Stromal cell of bone marrow (primary cell): ENCODE measurements at places on chromosomes 3 and 15.

DNA sequence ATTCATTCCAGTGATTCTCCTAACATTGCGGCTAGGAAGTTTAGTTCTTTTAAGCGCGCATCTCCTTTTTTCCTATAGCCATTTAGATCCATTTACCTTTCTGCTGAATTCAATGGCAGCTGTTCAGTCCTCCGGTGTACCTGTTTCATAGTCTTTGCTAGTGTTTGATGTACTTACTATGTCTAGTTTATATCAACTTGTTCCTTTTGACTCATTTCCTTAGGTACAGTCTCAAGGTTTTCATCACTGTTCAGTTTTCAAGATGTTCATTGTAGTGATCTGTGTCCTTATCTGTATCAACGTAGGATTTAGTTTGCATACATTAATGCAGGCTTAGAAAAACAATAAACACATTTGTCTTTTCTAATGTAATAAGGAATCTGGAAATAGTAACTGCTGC, 59.0 kb upstream of the MBNL1 start:
- no peak for DNase-seq

GRCh38 chr3:181712553-181713279, 991 bp downstream of the SOX2 start:
- no peak for DNase-seq

DNA sequence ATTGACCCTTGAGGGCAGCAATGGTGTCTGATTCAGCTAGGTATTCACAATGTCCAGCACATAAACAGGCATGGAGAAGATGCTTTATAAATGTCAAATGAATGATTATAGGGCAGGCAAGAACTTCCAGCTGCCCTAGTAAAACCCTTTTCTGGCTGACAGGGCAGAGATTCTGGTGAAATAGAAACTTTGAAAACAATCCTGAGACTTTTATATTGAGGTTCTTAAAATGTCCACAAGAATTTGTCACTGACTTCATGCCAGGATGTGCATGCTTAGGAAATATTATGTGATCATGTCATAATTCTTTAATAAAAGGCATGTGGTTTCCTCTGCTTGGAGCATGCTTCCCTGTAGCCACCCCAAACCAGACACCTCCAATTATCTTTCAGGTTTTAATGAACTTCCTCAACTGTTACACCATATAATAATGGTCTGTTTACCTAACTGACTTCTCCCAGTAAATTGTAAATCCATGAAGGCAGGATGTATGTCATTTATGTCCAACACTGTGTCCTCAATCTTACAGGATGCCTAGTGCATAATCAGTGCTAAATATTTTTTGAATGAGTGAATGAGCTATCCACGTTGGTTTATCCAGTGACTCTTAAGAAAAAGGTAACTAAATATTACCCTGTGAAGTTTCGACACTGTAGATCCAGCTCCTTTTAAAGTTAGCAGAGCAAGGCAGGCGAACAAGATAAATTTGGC, 43.4 kb upstream of the CLRN1 start:
- DNase-seq = peak; percentile 45

DNA sequence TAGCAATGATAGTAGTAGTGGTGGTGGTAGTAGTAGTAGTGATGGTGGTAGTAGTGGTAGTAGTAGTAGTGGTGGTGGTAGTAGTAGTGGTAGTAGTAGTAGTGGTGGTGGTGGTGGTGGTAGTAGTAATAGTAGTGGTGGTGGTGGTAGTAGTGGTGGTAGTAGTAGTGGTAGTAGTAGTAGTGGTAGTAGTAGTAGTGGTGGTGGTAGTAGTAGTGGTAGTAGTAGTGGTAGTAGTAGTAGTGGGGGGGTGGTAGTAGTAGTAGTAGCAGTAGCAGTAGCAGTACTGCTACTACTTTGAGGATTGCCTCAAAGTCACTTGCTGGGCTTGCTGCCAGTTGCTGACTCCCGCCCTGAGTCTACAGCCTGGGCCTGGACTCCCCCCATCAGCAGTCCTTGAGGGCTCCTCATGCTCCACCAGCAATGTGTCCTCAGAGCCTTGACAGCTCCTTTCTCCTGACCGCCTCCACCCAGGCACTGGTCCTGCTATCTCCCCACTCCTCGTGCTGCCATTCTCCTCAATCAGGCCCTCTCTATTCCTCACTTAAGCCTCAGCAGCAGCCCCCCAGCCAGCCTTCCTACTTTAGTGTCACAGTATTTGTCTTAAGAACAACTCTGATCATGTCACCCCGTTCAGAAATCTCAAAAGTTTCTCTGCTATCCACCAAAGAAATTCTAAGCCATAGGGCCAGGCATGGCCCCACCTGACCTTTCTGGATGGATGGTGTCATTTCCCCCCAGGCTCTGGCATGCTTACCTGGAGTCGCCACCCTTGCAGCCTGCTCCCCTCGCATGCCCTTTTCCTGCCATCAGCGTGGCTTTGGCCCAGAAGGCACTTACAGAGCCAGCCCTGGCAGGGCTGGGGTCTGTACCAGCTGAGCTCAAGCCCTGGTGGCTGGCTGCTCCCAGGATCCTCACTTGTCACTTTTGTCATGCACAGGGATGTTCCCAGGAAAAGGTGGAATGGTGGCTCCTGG, 45.6 kb downstream of the DLEC1 start:
- peak; percentile 5 for DNase-seq

- no peak for DNase-seq
Observed at GRCh38 chr3:14227856-14228255, 49.2 kb downstream of the LSM3 start.

DNA sequence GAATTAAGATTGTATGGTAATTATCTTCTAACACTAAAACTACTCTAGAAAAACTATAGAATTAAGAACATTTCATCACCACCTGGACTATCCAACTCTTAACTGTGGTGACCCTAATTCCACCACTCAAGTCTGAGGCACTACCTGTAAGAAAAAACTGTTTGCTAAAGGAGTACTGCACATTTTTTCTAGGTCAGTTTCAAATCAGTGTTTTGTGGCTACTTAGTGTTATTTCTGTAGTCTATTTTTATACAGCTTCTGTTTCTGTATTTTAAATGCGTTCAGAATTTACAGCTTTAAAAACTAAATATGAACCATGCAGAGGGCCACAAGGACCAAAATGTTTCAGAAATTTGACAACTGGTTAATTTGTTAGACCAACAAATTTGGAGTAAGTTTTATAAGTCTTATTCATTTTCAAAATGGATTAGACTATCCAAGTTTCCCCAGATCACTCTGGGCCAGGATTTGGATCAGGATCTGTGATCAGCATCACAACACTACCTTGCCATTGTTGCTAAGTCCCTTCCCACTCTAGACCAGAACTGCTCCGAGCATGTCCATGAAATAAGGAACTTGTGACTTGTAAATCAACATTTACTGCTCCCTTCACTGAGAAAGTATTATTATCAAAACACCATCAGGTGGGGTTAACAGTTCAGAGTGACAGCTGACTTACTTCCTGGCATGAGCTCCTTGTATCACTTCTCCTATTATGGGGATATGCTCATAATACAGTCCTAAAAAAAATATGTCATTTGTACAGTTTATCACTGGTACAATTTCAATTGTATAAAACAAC, 8.6 kb downstream of the GLT8D1 start:
- no peak for DNase-seq

DNA sequence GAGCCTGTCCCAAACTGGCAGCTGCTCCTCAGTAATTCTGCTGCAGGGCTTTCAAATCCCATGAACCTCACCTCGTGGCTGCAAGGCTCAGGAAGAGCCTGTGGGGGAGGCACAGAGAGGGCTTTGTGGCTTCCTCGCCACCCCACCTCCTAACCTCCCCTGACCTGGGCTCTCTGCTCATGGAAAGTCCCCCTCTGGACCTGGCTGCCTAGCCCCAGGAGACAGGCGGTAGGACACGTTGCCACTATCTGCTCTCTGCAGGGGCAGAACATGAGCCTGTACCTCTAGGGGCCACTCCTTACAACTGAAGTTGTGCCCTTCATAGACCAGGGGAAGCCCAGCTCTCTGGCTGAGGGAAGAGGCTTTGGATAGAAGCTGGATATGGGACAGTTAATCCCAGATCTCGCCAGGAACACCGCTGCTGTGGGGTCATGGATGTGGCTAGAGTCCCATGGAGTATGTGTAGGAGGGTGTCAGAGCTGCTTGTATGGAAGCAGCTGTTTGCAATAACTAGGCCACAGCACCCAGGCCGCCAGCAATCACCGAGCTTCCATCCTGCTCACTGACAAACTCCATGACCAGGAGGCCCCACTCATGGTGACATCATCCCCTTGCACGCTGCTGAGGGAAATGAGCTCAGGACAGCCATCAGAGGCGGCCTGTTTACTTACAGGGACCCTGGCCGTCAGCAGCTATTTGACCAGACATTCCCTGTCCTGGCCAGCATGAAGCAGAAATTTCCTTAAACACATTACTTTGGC, 34.0 kb upstream of the CILP start:
- no peak for DNase-seq

- no peak for DNase-seq
Observed at GRCh38 chr3:51678641-51679040, 7.6 kb downstream of the TEX264 start.

DNA sequence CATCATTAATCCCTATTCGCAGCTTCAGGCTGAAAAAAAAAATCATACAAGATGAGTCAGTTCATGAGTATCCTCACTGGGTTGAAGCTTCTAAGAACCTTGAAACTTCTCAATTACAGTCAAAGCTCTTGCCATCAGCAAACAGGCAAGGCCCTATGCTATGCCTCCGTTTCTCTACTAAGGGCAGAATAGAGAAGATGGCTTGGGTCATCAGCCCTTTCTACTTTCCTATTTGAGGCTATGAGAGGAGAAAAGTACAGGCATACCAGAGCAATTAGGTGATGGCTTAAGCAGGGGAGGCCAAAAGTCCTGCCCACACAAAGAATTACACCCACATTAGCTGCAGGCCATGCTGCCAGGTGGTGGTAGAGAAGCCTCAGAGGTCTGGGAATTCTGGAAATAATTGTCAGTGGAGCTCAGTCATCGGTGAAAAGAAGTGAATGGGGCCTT, 89.0 kb downstream of the MRPL46 start:
- DNase-seq = no peak

- no peak for DNase-seq
Observed at GRCh38 chr3:144403040-144403457, 431.4 kb downstream of the DIPK2A start.

DNA sequence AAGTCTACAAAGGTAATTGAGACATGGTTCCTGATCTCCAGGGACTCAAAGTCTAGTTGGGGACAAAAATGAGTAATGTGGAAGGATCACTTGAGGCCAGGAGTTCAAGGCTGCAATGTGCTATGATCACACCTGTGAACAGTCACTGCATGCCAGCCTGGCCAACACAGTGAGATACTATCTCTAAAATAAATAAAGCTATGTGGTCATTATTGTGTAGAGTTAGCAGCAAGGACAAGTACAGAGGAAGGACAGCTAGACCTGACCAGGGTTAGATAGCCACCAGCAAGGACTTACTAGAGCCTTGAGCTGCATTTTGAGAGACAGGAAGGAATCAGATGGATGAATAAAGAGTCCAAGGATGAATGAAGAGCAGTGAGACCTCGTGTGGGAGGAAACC, 166.5 kb downstream of the MINAR1 start:
- no peak for DNase-seq

GRCh38 chr15:82571722-82572222, 31.5 kb upstream of the RPS17 start:
- DNase-seq = peak; percentile 85

GRCh38 chr15:99911816-99912215, 178.6 kb upstream of the LYSMD4 start:
- DNase-seq = no peak

DNA sequence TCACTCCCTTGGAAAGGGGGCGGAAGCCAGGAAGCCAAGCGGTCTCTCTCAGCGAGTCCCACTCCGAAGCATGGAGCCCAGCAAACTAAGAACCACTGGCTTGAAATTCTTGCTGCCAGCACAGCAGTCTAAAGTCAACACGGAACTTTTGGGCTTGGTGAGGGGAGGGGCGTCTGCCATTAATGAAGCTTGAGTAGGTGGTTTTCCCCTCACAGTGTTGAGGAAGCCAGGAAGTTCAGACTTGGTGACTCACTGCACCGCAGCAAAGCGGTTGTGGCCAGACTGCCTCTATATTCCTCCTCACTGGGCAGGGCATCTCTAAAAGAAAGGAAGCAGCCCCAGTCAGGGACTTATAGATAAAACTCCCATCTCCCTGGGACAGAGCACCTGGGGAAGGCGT, 665.4 kb upstream of the CBLB start:
- DNase-seq = peak; percentile 43

- no peak for DNase-seq
Observed at GRCh38 chr3:154164387-154164786, 43.2 kb downstream of the ARHGEF26 start.

- DNase-seq = no peak
Observed at GRCh38 chr3:189389346-189389745, 217.6 kb downstream of the TPRG1 start.

GRCh38 chr15:76451540-76451939, 115.0 kb downstream of the ISL2 start:
- no peak for DNase-seq

DNA sequence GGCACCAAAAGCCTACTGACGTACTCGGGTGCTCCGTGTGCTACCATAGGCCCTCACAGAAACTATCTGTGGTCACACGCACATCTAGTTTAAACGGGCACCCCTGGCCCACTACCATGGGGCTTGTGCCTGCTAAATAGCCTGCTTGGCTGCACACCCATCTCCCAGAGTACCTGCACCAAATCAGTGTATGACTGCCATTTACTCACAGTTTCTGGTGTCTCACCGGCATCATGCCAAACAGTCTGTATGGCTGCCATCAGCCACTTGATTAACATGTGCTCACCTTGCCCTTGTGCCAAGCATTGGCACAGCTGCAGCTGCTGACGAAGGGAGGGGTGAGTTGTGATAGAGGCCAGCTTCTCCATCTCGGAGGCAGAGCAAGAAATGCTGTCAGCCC, 232.7 kb downstream of the IGSF11 start:
- no peak for DNase-seq

DNA sequence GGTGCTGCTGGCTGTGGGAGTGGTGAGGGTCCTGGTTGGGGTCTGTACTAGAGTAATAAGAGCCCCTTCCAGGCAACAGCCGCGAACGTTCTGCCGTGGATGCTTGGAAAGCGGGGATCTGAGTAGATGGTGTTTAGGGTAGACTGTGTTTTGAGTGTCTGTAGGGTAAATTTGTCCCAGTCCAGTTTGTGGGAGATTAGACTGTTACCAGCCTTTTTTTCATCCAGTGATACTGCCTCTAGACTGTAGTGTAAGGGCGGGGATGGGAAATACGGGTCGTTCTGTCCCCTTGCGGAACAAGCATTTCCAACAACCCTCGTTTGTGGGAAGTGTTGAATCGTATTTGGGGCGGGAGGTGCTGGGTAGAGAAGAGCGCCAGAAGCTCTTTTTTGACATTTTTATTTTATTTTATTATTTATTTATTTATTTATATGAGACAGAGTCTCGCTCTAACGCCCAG, 424 bp downstream of the HAUS2 start:
- DNase-seq = no peak

- DNase-seq = peak; percentile 13
Observed at GRCh38 chr3:4898454-4899313, 80.6 kb upstream of the BHLHE40 start.
